Fibroblast of skin of right quadriceps (primary cell): ENCODE measurements at places on chromosomes 12 and 14.

GRCh38 chr12:78085542-78086182, 255.0 kb downstream of the NAV3 start:
- DNase-seq = peak; percentile 71

GRCh38 chr14:60590991-60591414, 58.3 kb downstream of the SIX1 start:
- DNase-seq = peak; percentile 73

- DNase-seq = no peak
Observed at GRCh38 chr14:101054671-101055070, 151.1 kb upstream of the RTL1 start.

GRCh38 chr14:22096514-22096895, 422.9 kb upstream of the OR4E1 start:
- DNase-seq = no peak

- DNase-seq = no peak
Observed at GRCh38 chr12:122949816-122950675, 16.2 kb downstream of the ABCB9 start.

DNA sequence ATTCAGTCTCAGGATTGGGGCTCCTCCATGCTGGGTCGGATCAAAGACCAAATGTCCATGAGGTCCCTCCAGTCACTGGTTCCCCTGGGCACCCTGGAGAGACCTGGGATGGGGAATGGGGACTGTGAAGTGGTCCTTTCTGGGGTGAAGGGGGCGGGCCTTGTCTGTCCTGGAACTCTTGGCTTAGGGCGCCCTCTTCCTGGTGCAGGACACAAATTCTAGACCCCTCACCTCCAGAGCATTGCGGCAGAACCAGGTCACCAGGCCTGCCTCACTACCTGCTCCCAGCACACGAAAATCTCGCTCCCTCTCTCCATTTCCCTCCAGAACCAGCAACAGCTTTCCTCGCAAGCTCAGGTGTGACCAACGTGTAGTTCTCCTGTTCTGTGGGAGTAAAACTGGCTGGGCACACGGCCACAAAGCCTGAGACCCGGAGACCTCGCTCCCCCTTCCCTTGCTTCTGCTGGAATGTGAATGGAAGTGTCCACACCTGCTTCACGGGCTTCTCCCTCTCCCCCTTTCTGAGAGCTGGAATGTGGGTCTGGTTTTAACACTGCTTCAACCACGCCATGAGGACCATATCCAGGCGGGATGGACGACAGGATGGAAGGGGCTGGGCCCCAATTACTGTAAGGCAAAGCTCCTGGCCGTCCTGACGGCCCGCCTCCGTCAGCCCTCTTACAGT, 112.7 kb downstream of the SCARB1 start:
- DNase-seq = no peak

GRCh38 chr14:106347890-106348755, 821.7 kb downstream of the TMEM121 start:
- no peak for DNase-seq

DNA sequence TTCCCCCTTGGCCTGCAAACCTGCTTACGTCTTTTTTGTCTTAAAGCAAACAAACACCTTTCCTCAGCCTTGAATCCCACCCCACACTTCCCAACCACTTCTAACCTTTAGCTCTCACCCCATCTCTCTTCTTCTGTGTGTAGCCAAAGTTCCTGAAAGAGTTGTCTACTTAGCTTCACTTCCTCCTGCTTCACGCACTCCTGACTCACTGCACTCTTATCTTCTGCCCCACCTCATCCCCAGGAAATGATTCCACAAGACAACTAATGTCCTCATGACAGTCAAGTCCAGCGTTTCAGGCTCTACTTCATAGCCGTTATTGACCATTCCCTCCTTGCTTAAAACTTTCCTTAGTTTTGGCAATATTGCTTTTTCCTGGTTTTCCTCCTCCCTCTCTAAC, 22.4 kb downstream of the EIF2B2 start:
- no peak for DNase-seq

- DNase-seq = no peak
Observed at GRCh38 chr14:38285962-38286361, 30.1 kb upstream of the CLEC14A start.

DNA sequence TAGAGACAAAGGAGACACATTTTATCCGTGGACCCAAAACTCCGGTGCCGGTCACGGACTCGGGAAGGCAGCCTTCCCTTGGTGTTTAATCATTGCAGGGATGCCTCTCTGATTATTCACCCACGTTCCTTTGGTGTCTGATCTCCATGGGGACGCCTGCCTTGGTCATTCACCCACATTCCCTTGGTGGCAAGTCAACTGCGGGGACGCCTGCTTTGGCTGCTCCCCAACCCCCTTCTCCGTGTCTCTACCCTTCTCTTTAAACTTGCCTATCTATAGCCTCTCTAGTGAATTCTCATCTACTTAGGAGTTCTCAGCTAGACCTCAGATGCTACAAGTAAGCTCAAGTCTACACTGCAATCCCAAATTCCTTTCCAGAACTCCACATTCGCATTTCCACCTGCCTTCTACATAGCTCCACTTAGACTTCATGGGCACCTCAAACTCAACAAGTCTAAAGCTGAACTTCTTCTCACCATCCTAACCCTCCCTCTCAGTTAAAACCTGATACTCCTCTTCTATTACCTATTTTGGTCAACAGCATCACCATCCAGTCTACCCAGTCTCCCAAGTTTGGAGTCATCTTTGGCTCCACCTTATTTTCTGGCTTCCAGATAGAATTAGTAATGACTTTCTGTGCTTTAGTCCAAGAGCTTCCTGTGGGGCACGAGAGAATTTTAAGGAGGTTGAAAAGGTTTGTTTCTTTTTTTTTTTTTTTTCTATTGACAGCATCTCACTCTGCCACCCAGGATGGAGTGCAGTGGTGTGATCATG, 14.4 kb downstream of the SPTLC2 start:
- no peak for DNase-seq

- no peak for DNase-seq
Observed at GRCh38 chr14:27050208-27050607, 452.4 kb upstream of the NOVA1 start.

DNA sequence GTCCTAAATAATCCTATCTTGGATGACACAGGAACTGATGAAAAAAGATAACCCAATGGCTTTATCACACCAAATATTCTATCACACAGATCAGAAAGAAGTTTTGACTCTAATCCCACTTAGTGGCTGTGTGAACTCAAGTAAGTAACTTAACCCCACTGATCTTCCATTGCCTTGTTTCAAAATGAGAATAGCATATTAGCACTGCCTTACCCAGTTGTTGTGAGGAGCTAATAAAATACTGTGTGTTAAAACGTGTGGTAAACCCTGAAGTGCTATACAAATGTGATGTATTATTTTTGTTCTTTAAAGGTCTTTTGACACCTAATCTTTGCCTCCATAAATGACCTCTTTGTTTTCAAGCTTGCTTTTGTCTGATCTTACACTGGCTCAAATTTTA, 60.9 kb upstream of the ARID2 start:
- no peak for DNase-seq

- DNase-seq = no peak
Observed at GRCh38 chr12:89363084-89363483, 10.8 kb upstream of the DUSP6 start.

DNA sequence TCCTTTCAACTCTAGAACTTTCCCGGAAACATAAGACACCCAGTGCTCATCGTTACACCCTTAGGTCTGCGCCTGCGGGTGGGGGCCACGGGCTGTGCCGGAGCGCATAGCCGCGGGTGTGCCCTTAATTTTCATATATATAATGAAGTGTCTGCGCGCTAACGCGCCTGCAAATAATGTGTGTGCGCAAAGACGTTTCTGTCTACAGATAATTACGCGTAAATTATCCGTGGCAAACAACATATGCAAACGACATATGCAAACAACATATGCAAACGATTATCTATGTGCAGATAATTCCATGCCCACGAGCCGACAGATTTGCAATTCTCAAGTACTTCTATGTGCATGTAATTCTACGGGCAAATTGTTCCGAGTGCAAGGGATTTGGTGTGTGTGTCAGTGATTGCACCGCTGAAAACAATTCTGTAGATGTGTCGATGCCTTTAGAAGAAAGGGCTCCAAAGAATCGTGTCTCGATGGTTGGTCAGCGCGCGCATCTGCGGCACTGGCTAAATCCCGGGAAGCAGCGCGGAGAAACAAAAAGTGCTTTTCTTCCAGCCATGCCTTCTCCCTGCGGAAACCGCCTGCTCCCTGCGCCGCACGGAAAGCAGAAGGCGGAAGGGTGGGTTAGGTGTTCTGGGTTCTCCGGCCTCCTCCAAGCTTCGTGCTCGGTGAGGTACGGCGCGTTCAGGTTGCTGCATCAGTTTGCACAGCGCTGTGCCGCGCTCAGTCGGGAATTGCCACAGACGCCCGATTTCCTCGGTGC, 34.5 kb upstream of the TBX5 start:
- no peak for DNase-seq

DNA sequence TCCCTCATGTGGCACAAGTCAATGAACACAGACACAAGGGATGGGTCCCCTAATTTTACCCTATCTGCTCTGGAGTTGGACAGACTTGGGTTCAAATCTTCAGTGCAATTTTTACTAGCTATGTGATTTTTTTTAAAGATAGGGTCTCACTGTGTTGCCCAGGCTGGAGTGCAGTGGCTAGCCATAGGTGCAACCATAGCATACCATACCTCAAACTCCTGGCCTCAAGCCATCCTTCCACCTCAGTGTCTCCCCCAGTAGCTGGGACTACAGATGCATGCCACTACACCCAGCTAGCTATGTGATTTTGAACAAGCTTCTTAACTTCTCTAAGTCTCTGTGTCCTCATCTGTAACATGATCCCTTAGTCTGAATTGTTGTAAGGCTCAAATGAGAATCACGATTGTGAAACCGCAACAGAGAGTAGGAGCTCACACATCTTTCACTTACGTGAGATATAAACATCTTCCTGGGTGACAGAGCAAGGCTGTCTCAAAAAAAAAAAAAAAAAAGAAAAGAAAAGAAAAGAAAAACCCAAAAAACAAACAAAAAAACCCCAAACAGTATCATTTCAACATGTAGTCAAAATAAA, 4.7 kb downstream of the CALCOCO1 start:
- no peak for DNase-seq

- peak; percentile 52 for DNase-seq
Observed at GRCh38 chr14:88856786-88857366, 32.4 kb downstream of the TTC8 start.

GRCh38 chr12:114447274-114447716, 41.4 kb upstream of the TBX5 start:
- no peak for DNase-seq

- DNase-seq = peak; percentile 15
Observed at GRCh38 chr14:87975636-87976035, 17.3 kb downstream of the GALC start.

DNA sequence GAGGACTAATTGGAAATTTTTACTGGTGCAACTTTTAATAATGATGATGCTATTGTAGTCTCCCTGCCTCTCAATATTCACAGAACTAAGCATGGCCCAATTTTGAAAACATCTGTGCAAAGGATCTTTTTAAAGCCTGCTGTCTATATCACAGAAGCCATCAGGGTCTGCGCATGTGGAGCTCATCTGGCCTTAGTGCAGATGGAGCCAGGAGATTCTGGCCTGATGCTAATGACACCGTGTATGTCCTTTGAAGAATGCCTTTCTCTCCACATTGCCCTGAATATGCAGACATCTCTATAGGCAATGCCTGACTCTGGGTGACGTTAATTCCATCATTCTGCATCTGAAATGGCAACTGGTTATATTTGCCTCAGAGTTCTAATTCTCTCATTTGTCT, 1205.9 kb downstream of the AACS start:
- no peak for DNase-seq

- peak; percentile 33 for DNase-seq
Observed at GRCh38 chr14:89226801-89227495, 190.1 kb downstream of the FOXN3 start.

DNA sequence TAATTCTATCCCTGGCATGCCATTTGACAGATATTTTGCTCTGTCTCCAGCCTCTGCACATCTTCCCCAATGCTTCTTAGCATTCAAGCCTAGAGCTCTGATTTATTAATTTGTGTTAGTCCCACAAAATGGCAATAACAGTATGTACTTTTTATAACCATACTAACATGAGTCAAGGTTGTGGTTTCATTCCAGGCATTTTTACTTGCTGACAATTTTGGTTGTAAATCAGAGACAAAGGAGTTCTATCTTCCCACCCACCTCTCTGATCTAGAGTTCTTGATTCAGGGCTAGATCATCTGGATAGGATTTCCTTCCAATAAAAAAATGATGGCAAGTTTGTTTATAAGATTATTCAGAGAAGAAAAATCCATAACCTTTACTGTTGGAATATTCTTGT, 18.5 kb upstream of the CISTR start:
- DNase-seq = peak; percentile 98

DNA sequence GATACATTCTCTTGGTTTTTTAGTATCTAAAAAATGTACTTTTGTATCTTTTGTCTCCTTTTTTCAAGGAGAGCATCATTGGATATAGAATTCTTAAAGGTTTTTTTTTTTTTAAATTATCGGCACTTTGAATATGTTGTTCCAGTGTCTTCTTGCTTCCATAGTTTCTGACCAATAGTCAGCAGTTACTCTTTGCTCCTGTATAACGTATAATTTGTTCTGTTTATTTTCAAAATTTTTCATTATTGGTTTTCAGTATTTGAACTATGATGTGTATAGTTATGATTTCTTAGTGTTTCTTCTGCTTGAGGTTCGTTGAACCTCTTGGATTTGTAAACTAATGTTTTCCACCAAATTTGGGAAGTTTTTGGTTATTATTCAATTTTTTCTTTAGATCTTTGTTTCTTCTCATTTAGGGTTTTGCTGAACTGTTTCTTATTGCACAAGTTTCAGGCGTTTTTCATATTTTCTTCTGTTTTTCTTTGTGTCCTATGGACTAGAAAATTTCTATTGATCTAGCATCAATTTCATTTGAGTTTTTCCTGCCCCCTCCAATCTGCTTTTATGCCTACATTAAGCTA, 93.9 kb downstream of the PLBD1 start:
- peak; percentile 20 for DNase-seq

DNA sequence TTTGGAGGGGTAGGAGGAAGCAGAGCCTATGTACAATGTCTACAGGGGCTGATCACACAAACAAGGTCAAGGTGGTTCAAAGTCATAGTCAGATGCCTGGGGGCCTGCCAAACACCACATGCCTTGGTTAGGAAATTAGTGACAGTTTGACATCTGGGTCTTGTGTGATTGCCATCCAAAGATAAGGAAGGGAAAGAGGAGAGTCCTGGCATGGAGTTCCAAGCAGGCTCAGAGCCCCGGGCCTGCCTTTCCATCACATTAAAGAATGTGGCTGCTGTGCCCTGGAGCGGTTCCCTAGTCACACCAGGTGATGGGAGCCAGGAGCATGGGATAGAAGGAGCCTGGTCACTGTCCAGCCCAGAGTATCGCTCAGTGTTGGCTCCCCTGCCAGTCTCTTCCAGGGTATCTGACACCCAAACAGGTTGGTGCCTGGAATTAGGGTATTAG, 53.6 kb upstream of the BCL2L14 start:
- peak; percentile 19 for DNase-seq

GRCh38 chr12:14910090-14910915, 24.6 kb upstream of the MGP start:
- no peak for DNase-seq

GRCh38 chr12:89038831-89039512, 313.3 kb downstream of the DUSP6 start:
- no peak for DNase-seq

- no peak for DNase-seq
Observed at GRCh38 chr14:78595797-78596196, 425.6 kb downstream of the NRXN3 start.
